IMR-90 (cell line): ENCODE measurements at places on chromosomes 2 and 18. TPM values are rescaled to one million over a fixed set of nuclear protein-coding genes. Genes with fewer than 3 reads are reported as not detected.

DNA sequence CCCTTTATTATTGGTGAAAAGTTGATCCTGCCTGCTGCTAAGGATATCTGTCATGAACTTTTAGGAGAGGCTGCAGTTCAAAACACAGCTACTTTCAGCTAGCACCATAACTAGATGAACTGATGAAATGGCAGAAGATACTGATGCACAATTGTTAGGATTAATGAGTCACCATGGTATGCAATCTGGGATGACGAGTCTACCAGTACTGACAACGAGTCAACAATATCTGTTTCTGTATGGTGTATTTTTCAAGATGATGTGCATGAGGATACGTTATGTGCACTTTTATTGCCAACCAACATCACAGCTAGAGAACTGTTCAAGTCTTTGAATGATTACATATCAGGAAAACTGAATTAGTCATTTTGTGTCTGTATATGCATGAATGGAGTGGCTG lies 68.7 kb downstream of the NETO1 start:
- no peak for DNase-seq

DNA sequence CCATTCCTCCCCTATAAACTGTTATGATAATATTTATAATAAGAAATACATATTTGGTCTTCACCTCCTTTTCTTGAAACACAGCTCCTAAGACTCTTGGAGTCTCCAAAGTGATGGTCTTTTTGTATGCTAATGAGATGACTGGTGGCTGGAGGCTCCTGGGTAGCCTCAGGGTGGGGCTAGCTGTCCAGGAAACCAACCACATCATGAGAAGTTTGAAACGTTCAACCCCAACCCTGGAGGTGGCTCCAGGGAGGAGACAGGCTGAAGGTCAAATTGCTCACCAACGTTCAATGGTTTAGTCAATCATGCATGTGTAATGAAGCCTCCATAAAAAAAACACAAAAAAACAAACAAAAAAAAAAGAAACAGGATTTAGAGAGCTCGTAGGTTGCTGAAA lies 298.7 kb upstream of the MGAT5 start:
- no peak for DNase-seq

- DNase-seq, result no peak
These were observed 59.4 kb downstream of the STEAP3 start for GRCh38 chr2:119282996-119283511.

- no peak for DNase-seq
These were observed 159.2 kb upstream of the RAB12 start for GRCh38 chr18:8450013-8450412.

DNA sequence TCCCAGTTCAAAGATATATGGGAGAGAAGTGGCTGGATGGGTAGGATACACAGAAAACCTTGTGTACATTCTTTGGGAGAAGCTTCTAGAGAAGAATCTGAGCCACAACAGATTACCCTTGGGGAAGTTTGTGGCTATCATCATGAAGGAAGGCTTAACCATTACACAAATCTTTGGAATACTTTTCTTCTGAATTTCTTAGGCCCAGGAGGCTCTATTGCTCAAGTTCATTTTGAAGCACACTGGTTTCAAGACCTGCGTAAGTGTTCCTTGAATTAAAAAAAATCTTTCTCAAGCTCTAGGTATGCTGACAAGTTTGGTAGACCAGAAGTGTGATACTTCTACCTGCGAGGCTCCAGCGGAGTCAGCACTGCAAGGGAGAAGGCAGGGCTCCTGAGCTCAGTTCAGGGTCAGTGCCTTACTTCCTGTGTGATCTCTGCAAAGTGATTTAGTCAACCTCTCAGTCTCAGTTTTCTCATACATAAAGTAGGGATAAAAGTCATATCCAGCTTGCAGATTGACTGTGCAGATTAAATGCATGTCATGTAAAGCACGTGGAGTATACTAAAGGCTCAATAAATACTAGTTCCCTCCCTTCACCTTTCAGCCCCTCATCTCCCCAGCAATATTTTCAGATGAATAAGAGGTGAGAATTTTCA lies 438.6 kb downstream of the DLGAP1 start:
- DNase-seq, result no peak

Gene RMDN2
- total RNA-seq, result 2.3 and 5.8 TPM in 2 replicates

- DNase-seq, result peak; percentile 88
These were observed 16.0 kb upstream of the SNORC start for GRCh38 chr2:232854082-232854481.

Gene REG1B
- total RNA-seq, result not detected in 2 replicates

- DNase-seq, result no peak
These were observed 55.3 kb upstream of the B3GNT2 start for GRCh38 chr2:62140426-62141141.

DNA sequence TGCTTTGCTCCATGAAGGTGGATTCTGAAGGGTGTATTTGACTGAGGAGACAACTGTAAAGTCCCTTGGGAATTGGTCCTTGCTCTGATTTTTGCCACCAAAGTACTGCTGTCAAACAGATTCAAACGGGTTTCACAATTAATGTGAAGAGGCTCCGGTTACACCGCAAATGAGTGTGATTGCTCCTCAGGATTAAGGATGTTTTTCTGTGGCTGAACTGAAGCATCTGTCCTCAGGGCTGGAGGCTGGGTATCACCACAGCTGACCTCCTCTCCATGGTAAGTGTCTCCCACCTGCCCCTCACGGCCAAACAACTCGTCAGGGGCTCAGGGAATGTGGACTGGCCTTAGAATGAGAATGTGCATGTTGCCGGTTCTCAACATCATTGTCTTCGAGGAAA lies 130.4 kb upstream of the NDUFV2 start:
- DNase-seq, result no peak

Gene SLC16A14
- total RNA-seq, result 0.56 and 0.90 TPM in 2 replicates

Gene CD302
- total RNA-seq, result 3.8 and 6.1 TPM in 2 replicates

Gene CDH7
- not detected in 2 replicates for total RNA-seq

DNA sequence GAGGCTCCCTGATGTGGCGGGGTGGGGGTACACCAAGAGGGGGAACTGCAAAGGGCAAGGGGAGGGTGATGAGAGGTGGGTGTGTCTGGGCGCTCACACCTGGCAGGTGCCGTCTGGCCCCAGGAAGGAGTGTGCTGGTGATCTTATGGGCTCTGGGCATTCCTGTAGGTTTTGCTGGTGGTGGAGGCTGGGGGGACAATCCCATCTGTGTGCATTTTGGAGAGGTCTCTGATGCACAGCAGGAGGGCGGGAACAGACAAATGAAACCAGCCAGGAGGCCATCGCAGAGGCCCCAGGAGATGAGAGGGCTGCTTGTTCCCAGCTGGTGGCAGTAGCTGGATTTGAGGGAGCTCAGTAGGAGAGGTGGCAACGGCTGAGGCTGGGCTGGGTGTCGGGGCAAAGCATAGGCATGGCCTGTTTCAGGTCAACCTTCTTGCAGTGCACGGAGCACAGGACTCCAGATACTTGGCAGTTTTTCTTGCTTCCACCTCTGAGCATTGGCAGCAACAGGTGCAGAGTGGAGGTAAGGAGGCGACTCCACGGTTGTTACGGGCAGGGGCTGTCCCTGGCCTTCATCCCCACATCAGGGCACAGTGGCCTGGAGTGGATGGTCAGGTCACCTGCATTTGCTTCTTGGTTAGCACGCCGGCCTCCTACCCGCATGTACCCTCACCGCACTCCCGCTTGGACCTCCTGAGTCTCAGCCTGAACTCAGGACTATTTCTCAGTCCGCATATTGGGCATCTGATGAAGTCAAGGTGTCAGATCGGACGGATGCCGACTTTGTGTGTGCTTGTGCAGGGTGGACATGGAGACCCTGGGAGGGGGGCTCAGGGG lies 194.2 kb upstream of the HDAC4 start:
- DNase-seq, result no peak

DNA sequence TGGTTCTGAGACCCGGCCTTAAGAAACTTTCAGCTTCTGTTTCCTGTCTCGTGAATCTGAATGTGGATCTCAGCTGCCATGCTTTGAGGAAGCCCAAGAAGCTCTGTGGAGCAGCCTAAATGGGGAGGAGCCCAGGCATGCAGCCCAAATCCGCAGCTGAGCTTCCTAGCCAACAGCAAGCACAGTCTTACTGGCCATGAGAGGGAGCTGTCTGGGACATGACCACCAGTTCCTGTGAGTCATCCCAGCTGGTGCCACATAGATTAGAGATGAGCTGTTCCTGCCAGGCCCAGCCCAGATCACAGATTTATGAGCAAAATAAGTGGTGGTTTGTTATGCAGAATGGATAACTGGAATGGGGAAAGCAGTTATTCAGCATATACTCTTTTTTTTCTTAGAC lies 224.4 kb upstream of the APCDD1 start:
- peak; percentile 83 for DNase-seq

Gene EML6
- 0.18 and 0.28 TPM in 2 replicates for total RNA-seq

Gene LRATD1
- total RNA-seq, result 0.18 and 0.28 TPM in 2 replicates
